Renal cortical epithelial cell (primary cell): ENCODE measurements at places on chromosomes 11 and 22. TPM values are rescaled to one million over a fixed set of nuclear protein-coding genes. Genes with fewer than 3 reads are reported as not detected.

GRCh38 chr11:24793479-24793878, 296.6 kb downstream of the LUZP2 start:
- DNase-seq: no peak

GRCh38 chr11:18699269-18699596, 654 bp downstream of the TMEM86A start:
- DNase-seq: no peak

DNA sequence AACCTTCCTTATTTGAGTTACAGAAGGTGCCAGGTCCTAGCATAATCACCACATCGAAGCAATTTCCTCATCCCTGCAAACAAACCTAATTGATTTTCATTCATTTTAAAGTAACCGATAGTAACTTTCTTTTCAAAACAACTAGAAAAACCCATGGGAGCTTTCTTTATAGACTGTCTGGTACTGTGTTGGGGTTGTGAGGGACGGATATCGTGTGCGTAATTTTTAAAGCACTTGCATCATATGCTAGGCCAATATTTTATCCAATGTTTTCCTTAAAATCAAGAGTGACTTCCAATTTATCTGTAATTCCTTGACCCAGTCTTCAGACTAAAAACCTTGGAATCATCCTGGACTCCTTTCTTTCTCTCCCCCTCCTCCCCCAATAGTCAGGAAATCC, 271.5 kb upstream of the SESN3 start:
- no peak for DNase-seq

DNA sequence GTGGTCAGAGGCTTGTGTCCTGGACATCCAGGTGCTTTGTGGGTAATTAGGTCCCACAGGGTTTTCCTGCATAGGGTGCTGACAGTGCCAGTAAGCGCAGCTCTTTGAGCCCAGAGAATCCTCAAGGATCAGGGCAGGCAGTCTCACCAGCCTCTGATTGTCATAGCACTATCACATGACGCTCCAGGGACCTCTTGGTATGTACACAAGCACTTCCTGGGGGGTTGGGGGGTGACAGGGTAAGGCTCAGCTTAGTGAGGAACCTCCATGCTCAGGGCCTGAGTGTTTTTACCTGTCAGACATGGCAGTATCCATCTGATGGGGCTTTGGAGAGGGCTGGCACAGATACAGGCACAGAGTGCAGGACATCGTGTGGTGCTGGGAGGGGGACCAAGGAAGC, 27.9 kb upstream of the SUSD2 start:
- peak; percentile 18 for DNase-seq

DNA sequence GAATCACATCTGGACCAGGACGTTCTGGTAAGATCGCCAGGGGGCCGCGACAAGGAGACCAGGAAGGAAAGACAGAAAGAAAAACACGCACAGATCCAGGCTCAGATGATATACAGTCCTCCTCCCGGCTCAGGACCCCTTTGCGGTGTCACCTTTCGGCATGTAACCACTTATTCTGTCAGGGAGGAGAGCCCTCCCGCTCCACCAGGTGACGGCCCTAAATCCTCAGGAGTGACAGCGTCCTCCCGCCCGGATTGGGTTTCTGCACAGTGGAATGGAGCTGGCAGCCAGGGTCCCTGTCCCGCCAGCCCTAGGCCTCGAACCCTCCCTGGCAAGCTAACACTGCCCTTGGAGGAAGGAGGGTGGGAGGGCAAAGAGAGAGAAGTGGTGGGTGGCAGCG, 24.3 kb upstream of the KCNQ1OT1 start:
- no peak for DNase-seq

The OR2AG2 gene
- total RNA-seq: 0.25 and 0.35 TPM in 2 replicates

DNA sequence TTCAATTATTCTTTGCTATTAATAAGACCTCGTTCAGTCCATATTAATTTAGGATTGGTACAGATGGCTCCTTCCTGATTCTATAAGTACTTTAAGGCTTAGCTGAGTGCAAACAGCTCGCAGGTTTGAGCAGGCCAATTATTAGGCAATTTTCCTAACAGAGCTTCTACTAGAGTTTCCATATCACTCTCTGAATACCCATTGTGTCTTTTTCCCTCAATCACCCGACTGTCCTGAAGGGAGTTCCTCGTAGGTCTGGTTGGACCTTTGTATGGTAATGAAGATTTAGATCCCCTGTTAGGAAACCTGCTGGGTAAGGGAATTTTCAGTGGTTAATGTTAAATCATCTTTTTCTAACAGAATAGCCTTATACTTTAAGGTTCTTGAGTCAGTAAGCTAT, 61.1 kb downstream of the ARHGAP42 start:
- no peak for DNase-seq

The NRGN gene
- 0.10 TPM in 1 of 2 replicates, not detected in the other for total RNA-seq
